ENCODE measurements at places on chromosomes 7 and 10.

DNA sequence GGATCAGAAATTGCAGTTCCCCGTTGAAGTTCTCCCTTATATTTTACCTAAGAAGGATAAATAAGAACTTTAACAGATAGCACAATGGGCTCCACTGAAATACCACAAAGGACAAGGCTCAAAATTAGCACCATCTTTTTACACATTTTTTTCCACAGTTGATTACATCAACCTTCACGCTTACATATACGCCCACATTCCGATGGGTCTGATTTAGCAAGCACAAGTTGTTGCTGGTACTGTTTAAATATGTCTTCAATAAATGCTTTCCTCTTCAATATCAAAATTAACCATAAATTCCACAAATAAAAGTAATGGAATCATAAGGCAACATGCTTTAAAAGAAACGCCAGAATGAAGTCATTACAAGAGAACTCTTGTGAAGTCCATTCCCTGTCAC is 79.5 kb downstream of the NEBL start:
- DNase-seq, result no peak

DNA sequence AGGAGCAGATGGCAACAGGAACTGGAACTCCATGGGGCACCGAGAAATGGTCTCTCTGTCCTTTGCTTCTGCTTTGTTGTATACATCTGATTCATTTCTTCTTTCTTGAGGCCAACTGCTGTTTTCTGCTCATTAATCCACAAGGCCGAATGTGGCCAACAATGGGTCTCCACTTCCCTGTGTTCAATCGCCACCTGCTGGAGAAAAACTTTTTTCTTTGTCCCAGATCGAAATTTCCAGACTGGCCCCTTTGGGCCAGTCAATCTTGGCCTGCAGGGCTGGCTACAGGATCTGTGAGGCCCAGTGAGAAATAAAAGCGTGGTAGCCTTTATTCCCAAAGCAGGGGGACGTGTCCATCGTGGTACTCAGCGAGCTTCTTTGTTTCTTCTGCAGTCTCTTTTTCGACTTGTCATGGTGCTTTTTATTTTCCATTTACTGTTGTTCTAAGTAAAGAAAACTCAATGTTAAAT is 58.8 kb downstream of the PARP12 start:
- DNase-seq, result no peak

DNA sequence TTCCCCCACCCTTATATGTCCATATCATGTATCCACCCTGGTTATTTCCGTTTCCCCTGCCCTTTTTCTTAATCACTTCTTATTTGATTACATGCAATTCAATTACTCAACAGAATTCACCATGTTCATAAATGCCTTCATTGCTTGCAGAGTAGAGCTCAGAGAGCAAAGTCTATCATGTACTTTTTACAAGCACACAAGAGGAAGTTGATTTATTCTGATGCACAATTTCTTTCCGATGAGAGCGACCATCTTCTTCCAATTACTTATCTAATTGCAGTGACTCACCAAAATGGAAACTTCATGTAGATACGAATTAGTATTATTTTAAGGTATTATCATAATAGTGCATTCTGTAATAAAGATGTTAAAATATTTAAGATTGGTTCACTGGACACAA is 430.5 kb upstream of the KLF6 start:
- no peak for DNase-seq

- no peak for DNase-seq
Observed at GRCh38 chr7:150586068-150586784, 19.0 kb downstream of the GIMAP4 start.

GRCh38 chr7:75584354-75584753 is 92.2 kb downstream of the SPDYE5 start:
- DNase-seq, result no peak

- no peak for DNase-seq
Observed at GRCh38 chr7:34430456-34430855, 227.6 kb upstream of the NPSR1 start.

GRCh38 chr10:72223743-72224101 is 7.6 kb upstream of the ASCC1 start:
- DNase-seq, result no peak

- DNase-seq, result no peak
Observed at GRCh38 chr10:124708246-124708779, 35.9 kb downstream of the FAM53B start.

DNA sequence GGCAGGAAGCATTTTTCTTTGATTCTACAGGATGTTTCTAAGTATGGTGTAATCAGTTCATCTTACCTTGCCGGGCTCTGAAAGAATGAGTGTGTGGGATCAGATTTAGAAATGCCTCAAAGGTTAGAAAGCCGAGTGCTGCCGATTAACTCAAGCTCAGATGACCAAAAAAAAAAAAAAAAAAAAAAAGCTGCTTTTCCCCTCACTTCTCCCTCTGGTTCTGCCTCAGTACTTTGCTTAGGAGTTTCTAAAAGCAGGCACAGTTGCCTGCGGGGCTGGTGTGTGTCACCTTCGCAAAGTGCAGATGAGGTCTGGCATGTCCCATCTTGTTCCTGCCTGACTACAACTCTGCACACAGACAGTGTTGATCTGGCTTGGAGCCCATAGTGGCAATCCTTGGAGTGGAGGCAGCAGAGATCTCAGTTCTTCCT is 47.0 kb downstream of the KIAA1217 start:
- peak; percentile 91 for DNase-seq

- no peak for DNase-seq
Observed at GRCh38 chr7:79982141-79982770, 152.4 kb upstream of the GNAI1 start.

- no peak for DNase-seq
Observed at GRCh38 chr7:63521-64021, 128.8 kb upstream of the FAM20C start.

- no peak for DNase-seq
Observed at GRCh38 chr7:135277161-135277560, 43.5 kb downstream of the STRA8 start.

- DNase-seq, result no peak
Observed at GRCh38 chr10:16957038-16957437, 139.8 kb upstream of the RSU1 start.

DNA sequence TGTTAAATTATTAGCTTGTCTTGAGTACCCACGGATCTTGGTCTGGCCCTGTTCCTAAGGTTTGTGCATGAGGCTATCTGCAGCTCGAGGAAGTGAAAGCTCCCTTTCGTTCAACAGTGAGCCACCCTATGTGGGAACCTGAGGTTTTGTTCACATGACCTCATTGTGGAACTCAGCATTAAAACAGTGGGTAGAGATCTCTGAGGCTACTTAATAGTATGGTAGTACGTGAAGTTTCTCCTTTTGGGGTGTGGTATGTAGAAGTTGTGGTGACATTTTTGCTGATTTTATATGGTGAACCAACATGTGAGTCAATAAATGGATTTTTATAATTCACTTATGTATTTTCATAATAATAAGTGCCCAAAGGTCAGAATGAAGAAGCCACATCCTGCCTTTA is 252.7 kb upstream of the FERD3L start:
- DNase-seq, result no peak

GRCh38 chr10:62057359-62057758 is 155.9 kb downstream of the ARID5B start:
- no peak for DNase-seq

DNA sequence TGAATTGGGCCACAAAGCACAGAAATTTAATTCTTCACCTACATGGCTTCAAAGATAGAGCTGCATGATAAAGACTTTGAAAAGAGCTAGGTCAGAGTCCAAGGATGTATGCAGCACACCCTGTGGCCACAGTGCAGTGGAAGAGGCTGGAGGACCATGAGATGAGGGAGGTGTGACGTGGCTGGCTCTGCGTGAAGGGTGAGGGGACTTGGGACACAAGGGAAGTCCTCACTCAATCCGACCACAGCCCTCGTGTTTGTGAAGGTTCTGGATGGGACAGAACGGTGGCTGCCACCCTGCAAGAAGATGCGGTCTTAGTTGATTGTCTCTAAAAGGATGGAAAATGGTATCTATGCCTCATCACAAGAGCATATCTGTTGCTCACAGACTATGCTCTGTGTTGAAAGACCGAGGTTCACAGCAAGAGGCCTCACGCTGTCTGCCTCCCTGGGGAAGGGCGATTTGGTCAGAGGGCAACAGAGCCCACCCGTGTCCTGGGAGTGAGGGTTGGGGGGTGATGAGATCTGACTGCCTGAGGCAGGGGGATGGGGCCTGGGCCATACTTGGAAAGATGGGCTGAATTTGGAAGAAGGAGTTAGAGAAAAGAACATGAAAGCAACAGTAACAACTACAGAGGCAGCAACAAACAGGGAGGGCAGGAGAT is 174.4 kb upstream of the SHH start:
- DNase-seq, result no peak

- DNase-seq, result no peak
Observed at GRCh38 chr10:119498889-119499676, 43.4 kb downstream of the RGS10 start.

DNA sequence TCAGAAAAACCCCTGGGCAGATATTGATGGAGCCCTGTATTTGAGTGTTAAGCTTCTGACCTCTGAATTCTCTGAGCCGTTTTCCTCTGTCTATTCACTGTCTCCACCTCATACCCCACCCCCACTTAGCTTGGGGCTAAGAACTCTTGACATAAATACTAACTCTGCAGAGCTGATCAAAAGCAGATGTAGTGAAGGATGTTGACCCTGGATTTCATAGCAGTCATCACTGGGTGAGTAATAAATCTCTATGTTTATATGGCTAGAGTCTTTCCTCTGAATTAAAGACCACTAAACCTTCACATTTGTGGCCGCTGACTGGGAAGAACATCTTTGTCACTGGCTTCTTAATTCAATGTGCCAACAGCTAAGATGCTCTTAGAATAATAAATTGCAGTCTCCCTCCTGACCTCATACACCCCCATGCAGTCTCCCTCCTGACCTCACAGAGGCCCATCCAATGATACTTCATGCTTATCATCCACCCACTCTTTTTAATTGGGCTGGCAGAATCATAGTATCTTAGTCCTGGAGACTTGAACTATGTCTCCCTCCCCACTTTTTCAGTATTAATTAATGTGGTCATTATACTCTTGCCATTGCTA is 78.0 kb upstream of the MACROH2A2 start:
- no peak for DNase-seq

GRCh38 chr10:2917926-2918325 is 149.4 kb upstream of the PFKP start:
- DNase-seq, result no peak

DNA sequence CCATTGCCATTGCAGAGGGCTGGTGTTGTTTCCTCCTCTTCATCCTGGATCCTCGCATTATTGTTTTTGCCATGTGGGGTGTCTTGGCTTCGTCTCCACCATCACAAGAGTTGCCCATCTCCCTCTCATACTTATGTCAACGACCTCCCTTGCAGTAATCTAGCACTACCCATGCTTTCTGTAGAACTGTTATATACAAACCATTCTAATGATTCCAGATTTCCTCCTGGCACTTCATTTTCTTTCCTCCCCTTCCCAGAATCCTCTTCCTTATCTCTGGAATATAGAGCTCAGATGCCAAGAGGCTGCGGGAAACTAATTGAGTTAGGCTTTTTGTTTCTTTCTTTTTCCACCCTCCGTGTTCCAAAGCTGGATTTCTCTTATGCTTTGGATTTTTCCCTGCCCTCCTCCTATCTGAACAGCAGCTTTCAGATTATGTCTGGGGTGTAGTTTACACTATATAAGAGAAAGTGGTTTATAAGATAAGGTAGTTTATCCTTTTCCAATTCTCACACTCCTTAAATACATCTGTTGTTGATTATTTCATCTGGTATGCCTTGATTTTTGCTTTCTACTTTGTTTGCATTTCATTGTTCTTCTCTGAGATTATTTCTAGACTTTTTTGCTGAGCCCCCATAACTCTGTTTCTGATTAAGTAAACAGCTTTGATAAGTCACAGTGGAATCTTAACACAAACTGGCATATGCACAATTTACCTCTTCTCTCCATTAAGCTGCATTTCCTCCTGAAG is 264.1 kb downstream of the BICC1 start:
- DNase-seq, result no peak

DNA sequence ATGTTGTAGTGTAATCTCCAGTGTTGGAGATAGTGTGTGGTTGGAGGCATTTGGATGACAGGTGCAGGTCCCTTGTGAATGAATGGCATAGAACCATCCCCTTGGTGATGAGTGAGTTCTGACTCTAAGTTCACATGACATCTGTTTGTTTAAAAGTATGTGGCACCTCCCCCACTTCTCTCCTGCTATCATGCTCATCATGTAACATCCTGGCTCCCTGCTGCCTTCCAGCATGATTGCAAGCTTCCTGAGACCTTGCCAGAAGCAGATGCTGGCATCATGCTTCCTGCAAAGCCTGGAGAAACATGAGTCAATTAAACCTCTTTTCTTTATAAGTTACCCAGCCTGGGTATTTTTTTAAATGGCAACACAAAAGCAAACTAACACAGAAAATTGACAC is 499.0 kb upstream of the SEMA3D start:
- peak; percentile 5 for DNase-seq

DNA sequence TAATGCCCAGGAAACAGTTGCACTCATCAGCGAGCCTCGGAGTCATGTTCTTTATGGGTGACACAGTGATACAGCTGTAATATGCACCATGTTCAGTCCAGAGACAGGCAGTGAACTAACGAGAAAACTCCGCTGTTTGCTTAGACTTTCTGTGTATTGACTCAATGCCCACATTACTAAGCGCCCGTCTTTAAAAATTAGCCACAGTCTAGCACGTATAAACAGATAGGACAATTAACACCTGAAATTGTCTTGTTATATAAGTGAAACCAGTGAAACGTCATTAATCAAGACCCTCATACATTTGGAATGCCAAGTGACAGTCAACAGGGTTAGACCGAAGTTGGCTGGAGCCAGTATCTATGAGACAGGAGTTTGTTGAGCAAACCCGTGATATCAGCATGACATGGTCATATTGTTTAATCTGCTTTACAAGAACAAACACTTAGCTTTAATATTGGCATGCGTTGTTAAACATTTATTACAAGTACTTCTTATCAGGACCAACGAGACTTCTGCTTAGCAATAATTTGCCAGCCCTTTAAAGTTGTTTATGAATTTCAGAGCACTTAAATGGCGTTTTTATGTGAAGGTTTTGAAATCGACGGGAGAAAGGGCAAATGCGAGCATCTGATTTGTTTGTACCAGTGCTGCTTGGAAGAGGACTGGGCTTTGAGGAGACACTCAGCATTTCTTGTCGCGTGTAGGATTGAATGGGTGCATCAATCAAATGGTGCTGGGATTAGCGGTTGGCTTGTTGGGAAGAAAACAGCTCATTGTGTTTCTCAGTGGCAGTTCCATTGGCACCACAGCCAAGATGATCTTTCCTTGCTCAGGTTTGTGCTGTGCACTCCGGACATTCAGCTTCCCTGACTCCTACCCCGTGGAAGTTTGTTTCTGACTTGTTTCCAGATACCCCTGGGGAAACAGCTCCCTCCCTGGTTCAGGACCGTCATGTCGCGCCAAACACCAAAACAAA is 56.3 kb downstream of the CAMK1D start:
- DNase-seq, result no peak

DNA sequence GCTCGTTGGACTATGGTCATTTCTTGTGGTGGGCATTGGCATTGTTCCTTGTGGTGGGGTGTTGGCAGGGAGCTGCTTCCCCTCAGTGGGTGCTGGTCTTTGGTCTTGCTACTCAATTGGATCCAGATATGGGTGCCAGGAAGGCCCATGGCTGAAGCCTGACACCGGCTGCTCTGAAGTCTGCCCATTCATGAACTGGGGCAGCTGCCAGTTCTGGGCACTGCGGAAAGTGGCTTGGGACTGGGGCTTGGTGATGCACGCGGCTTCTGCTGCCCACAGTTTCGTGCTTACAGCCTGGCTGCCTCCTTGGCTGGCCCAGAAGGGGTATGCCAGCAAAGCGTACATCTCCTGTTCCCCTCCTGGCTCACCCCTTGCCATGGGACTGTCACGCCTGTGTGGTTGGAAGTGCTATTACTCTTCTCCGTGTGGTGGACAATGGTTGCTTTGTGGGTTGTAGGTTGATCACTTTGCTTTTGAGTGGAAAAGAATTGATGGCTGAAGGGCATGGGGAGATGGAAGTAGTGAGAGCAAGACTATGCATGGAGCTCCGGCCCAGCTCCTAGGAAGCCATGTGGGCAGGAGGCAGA is 54.7 kb downstream of the ADAMTS14 start:
- DNase-seq, result no peak
